ENCODE measurements at places on chromosomes 5 and 9. TPM values are rescaled to one million over a fixed set of nuclear protein-coding genes. Genes with fewer than 3 reads are reported as not detected.

Gene TNC
- 56.6 TPM for total RNA-seq

Gene PGM5
- total RNA-seq: 4.1 TPM

GRCh38 chr9:114153761-114154599 is 1.4 kb upstream of the COL27A1 start:
- ATAC-seq: no peak

- ATAC-seq: no peak
Observed at GRCh38 chr5:167463939-167464338, 827.5 kb upstream of the WWC1 start.

Gene SLCO4C1
- total RNA-seq: not detected

Gene IRX1
- total RNA-seq: 1.1 TPM

GRCh38 chr5:139549162-139549894 is 11.8 kb upstream of the UBE2D2 start:
- peak; percentile 28 for ATAC-seq

DNA sequence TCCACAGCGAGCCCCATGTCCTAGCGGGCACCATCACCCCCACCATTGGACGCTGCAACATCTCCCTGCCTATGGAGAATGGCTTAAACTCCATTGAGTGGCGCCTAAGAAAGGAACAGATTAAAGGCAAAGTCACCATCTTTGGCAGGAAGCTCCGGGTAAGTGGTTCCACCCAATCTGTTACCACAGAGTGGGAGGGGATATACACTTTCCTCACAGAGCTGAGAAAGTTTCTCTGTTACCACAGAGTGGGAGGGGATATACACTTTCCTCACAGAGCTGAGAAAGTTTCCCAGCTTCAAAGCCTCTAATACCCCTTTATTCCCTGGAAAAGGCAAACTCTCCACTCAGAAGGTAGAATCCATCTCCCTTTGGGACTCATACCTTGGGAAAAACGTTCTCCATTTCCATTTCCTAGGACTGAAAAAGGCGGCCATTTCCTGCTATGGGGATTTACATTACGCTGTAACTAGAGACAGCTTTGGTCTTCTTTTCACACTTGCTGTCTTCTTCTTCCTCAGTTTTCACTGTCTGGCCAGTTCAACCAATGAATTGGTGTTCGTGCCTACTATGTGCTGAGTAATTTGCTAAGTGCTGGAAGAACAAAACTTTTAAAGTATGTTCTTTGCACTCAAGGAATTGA is 63.4 kb upstream of the WWC1 start:
- ATAC-seq: no peak

- no peak for ATAC-seq
Observed at GRCh38 chr9:95574866-95575553, 58.2 kb upstream of the PTCH1 start.

GRCh38 chr5:893137-893506 is 438 bp downstream of the TRIP13 start:
- ATAC-seq: peak; percentile 14

- ATAC-seq: peak; percentile 59
Observed at GRCh38 chr5:71932655-71933338, 174.5 kb upstream of the MAP1B start.

DNA sequence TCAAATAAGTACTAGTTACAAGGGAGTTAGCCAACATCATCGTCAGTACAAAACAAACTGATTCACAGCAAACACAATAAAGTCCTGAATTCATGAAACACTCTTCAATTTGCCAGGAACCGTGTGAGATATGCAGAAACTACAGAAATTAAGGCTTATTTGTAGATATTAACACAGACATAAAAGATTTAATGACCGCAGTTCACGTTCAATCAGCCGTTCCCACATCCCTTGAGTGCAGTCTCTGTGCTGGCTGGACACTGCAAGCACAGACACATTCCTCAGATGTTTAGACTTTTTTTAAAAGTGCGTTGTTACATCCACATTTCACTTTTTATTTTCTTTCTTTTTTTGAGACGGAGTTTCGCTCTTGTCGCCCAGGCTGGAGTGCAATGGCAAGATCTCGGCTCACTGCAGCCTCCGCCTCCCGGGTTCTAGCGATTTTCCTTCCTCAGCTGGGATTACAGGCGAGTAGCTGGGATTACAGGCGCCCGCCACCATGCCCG is 566 bp upstream of the CEP78 start:
- no peak for ATAC-seq

Gene ERBIN
- total RNA-seq: 41.6 TPM

DNA sequence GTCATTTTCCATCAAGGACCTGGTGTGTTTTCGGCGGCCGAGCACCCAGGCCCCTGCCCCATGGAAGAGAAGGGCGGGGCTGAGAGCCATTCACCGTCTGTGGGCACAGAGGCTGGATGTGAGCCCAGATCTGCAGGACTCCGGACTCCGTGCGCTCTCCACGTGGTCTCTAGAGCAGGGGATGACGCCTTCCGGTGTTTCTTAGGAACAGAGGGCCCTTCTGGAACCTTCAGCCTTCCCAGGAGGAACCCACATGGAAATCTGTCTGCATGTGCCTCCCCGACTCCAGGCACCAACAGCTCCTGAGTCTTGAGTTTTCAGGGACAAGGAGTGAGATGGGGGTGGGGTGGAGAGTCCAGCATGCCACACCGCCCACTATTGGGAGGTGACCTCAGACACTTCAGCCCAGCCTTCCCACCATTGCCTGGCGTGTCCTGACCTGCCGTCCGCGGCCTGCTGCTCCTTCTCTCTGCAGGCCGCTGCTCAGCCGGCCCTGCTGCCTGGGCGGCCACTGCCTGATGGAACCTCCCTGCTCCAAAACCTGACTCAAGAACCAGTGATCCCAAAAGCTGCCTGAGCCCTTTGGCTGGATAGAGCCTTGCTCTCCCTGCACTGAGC is 2.4 kb upstream of the RXRA start:
- peak; percentile 30 for ATAC-seq

GRCh38 chr9:89619019-89619418 is 14.2 kb downstream of the GADD45G start:
- no peak for ATAC-seq

- no peak for ATAC-seq
Observed at GRCh38 chr5:83251849-83252248, 174.5 kb downstream of the XRCC4 start.

DNA sequence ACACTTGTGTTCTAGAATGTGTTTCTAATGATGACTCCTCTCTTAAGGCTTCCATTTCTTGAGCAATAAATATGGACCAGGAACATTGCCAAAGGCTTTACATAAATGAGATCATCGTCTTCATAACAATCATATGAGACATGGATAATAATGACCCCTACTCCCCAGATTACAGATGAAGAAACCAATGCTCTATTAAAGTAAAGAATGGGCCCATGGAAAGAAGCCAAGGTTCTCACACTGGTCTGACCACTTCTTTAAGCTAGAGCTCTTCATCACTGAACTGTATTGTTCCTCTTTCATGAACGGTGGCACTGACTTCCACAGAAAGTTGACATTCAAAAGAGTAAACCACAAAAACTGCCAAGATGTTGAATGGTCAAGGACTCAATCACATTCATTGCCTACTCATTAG is 65.3 kb downstream of the MARCHF3 start:
- ATAC-seq: peak; percentile 79

Gene ZNF169
- 1.9 TPM for total RNA-seq

Gene SHC3
- 1.4 TPM for total RNA-seq

DNA sequence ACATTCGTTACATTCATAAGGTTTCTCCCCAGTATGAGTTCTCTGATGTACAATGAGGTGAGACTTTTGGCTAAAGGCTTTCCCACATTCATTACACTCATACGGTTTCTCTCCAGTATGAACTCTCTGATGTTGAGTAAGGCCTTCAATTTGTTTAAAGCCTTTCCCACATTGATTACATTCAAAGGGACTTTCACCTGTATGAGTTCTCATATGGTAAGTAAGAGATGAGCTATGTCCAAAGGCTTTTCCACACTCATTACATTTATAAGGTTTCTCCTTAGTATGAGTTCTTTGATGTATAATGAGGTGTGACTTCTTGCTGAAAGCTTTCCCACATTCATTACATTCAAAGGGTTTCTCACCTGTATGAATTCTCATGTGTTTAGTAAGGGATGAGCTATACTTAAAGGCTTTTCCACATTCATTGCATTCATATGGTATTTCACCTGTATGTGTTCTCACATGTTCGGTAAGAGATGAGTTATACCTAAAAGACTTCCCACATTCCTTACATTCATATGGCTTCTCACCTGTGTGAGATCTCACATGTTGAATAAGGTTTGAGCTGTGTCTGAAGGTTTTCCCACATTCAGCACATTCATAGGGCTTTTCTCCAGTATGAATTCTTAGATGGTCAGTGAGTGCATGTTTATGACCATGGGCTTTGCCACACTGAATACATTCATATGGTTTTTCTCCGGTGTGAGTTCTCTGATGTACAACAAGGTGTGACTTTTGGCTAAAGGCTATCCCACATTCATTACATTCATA is 13.5 kb downstream of the ZFP37 start:
- no peak for ATAC-seq

GRCh38 chr5:109573766-109574165 is 116.0 kb upstream of the MAN2A1 start:
- ATAC-seq: no peak

Gene DOCK2
- total RNA-seq: 2.2 TPM

- peak; percentile 22 for ATAC-seq
Observed at GRCh38 chr9:127519301-127520166, 68.2 kb downstream of the LRSAM1 start.

- ATAC-seq: no peak
Observed at GRCh38 chr9:78348848-78349247, 51.9 kb downstream of the PSAT1 start.

Gene SPINK4
- not detected for total RNA-seq

Gene CDH9
- not detected for total RNA-seq

DNA sequence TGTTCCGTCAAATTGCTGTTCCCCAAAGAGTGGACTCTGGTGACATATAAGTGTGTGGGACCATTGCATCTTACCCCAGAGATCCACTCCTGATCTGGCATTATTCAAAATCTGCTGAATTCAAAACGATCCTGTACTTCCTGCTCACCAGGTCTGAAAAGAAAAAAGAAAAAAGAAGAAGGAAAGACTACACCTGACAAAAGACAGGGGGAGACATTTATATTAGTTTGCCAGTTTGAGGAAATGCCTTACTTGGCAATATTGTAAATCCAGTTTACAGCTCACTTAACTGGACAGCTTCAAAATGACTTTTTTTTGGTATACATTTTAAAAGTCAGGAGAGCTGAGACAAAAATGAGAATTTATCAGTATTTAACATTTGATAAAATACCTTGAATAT is 15.0 kb upstream of the GRHPR start:
- no peak for ATAC-seq

GRCh38 chr5:162052676-162053075 is 14.9 kb upstream of the GABRG2 start:
- ATAC-seq: no peak

DNA sequence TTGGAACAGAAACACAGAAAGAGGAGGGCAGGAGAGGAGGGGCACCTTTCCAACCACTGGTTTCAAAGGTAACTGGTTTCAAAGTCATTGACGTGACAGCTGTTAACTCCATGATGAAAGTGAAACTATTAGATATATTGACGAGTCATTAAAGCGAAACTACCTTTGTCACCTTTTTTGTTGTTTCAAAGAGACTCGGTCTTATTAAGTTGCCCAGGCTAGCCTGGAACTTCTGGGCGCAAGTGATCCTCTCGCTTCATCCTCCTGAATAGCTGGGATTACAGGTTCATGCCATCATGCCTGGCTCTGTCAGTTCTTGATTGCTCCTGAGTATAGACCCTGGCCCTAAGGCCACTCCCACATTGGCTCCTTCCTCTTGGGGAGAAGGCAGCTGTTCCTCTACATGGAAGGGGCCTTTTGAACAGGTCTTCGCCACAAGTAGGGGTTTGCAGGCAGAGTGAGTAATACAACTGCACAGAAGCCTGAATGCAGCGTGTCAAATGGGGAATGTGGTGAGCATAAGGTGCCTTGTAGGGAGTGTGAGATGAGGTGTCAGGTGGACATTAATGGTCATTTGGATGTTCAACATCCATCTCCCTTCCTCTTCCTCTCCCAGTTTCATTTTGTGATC is 3.4 kb upstream of the F12 start:
- ATAC-seq: no peak

DNA sequence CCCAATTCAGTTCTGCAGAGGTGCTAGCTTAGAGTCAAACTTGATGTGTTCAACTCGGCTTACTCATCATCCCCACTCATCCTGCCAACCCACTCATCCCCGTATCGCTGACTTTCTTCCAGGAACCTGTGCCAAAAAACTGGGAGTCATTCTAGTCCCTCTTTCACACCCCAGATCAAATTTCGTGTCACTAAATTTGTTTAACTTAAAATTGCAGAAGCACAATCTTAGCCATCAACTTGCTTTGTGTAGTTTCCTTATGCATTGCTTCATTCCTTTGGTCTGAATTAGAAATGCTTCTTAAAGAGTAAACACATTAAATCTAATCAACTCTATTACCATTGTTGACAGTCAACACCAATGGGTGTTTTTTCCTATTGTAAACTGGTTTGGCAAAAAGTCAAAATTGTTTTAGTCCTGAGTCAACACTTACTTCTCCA is 162.4 kb downstream of the TTC39B start:
- ATAC-seq: peak; percentile 52

- ATAC-seq: no peak
Observed at GRCh38 chr5:137097203-137097602, 401.9 kb downstream of the SPOCK1 start.

Gene MEIKIN
- total RNA-seq: not detected

Gene NPDC1
- total RNA-seq: 26.6 TPM

- peak; percentile 46 for ATAC-seq
Observed at GRCh38 chr5:141822144-141822543, 56.1 kb downstream of the PCDH1 start.

- no peak for ATAC-seq
Observed at GRCh38 chr5:34511063-34511462, 145.1 kb upstream of the RAI14 start.

GRCh38 chr5:143543358-143544255 is 140.1 kb upstream of the NR3C1 start:
- no peak for ATAC-seq

Gene FAM78A
- 0.72 TPM for total RNA-seq

DNA sequence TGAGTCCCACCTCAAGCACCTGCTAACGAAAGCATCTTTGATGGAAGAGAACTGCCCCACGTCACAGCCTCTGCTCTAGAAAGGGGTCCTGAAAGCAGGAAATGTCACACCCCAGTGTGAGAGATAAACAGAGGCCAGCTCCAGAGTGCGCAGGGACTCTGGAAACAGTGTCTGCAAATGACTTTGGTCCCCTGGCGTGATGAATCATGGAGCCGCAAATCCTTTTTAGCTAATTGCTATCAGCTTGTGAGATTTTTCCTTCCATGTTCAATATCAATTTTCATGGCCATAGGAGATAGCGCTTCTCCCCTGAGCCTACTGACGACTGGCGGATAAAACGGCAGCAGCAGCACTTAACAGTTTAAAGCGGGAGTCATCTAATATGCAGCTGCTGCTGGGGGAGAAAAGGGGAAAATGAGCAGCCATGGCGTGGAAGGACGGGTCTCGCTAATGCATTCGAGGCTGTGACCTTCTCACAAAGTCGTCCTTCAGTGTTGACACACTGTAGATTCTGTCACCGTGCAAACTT is 209.6 kb upstream of the IRX1 start:
- no peak for ATAC-seq

- peak; percentile 14 for ATAC-seq
Observed at GRCh38 chr5:172887692-172888091, 53.6 kb downstream of the ERGIC1 start.
